ENCODE measurements at places on chromosomes 12 and 14.

DNA sequence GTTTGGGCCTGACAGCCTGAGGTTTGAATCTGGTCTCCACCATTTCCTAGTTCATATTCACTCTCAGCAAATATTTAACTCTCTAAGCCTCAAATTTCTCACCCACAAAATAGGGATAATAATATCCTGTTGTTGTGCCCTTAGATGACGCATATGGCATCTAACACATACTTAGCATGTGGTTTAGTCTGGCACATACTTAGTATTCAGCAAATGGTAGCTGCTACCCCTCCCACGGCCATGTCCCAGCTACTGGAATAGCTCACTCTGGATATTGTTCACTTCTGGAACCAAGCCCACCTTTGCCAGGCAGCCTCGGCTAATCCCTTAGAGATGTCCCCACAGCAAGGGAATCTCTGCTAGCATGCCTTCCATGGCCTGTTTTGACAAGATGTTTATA is 53.3 kb downstream of the BICD1 start:
- no peak for DNase-seq

DNA sequence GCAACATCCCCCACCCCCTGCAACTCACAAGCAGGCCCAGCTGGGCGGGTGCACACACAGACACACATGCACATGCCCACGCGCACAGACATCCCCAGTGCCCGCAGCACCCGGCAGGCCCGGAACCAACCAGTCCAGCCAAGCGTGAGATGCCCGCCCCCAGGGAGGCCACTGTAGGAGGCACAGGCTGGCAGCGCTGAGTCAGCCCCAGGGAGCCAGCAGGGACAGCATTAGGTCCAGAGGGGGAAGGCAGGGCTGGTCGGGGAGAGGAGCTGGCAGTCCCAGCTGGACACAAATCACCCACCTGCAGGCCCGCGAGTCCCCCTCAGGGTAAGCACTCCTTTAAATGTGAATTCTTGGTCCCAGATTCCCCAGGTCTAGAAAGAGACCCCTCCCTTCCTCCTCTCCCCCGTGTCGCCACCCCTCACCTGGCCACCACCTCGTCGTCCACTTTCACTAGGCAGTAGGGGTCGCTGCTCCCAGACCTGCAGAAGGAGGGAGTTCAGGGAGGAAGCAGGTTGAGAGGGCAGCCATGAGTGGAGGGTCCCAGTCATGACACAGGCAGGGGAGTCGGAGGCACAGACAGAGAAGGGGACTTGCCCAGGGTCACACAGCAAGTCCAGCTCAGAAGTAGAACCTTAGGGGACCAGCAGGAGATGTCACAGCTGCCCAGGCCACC is 5.0 kb downstream of the RASAL1 start:
- no peak for DNase-seq

- DNase-seq: no peak
These were observed 5.8 kb upstream of the IGF1 start for GRCh38 chr12:102486153-102486552.

- no peak for DNase-seq
These were observed 603.9 kb downstream of the TRHDE start for GRCh38 chr12:72876092-72876491.

GRCh38 chr12:19055589-19055988 is 73.9 kb upstream of the PLEKHA5 start:
- DNase-seq: no peak

GRCh38 chr12:56931474-56931978 is 2.7 kb downstream of the SDR9C7 start:
- peak; percentile 33 for DNase-seq

- DNase-seq: no peak
These were observed 62.5 kb downstream of the ITPR2 start for GRCh38 chr12:26770239-26771070.

DNA sequence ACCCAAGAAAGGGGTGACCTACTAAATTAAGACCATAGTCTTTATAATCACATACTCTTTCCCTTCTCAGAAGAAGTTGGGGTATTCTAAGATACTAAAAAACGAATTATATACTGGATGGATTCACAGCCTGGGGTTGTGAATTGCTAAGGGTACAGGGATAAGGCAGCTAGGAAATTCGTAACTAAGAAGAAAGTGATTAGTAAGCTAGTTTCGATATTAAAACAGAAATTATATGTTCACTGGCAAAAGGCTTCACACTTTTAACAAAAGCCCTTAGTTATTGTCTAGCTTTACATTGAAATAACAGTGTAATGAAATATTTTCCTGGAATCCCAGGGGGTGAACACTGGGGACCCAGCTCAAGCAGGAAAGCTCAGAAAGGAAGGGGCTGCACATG is 35.5 kb upstream of the DYRK2 start:
- no peak for DNase-seq

DNA sequence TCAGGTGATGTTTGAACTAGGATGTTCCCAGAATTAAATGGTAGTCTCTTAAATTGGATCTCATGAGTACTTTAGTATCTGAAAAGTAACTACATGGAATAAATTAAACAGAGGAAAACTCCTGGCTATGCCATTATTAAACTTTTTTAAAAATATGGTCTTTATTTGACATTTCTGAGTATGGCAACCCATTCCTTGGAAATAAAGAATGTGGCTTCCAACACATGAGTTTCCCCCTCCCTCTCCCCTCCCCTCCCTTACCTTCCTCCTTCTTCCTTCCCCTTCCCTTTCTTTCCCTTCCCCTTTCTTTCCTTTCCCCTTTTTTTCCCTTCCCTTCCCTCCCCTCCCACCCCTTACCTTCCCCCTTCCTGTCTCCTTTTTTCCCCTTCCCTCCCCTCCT is 940.2 kb downstream of the DIO2 start:
- DNase-seq: no peak

- DNase-seq: peak; percentile 97
These were observed at the start of gene ABCD4 for GRCh38 chr14:74302634-74303569. Gene ABCD4 (minus strand): TSS chr14:74302934. CDS start chr14:74302912, 22 bp downstream.

DNA sequence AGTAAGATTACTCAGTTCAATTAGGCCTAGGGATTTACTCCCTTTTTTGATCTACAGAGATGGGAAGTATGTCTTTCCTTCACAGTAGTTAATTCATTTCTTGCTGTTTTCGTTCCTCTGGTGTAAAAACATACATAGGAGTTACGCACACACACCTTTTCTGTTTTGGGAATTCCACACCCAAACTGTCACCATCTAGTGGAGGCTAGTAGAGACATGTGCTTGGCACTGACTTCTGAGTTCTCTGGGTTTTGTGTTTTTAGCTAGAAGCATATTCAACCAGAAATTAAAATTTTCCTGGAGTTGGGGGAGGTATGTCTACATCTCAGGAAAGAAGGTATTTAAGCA is 1.4 kb downstream of the SUSD6 start:
- no peak for DNase-seq

GRCh38 chr12:37720846-37721245 is 595.7 kb upstream of the ALG10B start:
- no peak for DNase-seq

GRCh38 chr14:85279407-85279806 is 250.5 kb upstream of the FLRT2 start:
- no peak for DNase-seq

DNA sequence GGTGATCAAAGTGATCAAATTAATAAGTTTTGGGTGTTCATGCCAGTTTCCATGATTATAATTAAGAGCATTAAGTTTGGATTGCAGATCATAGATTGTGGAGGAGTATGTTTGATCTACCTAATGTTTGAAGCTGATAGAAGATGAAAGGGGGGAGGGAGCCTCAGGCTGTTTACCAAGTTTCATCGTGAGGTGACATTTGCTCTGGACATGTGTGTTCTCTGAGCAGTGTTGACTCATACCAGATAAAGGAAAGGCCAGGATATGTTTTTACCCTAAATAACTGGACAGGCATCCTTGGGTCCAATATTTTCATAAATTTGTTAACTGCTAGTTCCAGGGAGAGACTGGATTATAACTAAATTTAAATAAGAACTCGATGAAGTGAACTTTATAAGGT is 3.5 kb upstream of the SEL1L start:
- DNase-seq: no peak

DNA sequence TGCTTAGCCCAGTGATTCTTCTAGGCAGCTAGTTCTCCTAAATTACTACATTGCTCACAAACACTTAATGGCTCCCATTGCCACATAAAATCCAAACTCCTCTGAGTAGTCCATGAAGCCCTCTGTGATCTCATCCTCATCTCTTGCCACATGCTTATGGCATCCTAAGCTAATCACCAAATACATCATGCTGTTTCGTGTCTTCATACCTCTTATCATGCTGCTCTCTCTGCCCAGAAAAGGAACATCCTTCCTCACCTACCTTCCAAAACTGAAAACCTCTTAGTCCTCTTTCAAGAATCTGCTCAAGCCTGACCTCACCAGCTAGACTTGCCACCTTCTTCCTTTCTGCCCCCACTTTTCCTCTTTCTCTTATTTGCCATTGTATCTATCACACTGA is 108.5 kb downstream of the DUSP6 start:
- no peak for DNase-seq

DNA sequence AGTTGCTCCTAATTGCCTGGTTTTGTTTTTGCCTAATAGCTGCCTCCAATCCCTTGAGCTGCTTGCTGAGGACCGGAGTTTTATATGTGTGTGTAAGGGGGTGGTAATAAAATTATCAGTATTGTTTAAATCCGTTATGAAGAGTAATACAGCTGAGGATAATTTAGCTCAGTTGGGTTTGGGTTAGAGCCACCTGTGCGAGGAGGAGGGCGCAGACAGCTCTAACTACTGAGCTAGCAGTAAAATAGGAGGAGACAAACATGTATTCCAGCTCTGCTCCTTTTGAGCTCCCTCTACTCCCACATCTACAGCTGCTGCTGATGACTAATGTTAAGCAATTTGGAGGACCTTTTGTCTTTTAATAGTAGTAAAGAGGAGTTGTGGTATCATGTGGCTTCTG is 61.5 kb downstream of the SPATS2 start:
- DNase-seq: no peak

- DNase-seq: no peak
These were observed 72.1 kb downstream of the EMP1 start for GRCh38 chr12:13268581-13268980.

DNA sequence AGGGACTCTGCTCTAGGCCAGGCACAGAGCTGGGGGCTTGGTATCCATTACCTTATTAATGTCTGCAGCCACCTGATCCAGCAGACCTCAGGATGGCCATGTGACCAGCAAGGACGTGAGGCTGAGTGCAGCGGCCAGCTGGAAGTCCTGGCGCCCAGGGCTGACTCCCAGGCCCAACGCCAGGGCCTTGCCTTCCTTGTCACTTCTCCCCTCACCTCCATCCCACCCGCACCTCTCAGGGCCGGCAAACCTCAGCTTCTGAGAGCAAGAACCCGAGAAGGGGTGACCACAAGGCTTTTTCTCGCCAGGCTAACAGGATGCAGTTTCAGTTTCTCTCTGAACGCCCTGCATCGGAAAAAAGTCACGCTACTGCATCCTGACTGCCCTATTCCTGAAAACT is 15.4 kb downstream of the RAB35 start:
- no peak for DNase-seq

DNA sequence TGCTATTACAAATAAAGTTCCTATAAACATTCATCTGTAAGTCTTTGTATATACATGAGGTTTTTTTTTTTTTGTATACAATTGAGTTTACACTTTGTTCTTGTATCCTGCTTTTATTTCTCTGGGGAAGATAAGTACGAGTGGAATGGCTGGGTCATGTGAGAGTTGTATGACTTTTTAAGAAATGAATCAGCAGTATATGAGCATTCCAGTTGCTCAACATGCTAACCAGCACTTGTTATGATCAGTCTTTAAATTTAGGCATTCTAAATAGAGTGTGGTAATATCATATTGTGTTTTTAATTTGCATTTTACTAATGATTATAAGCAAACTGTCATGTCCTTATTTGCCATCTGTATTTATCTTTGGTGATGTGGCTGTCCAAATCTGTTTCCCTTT is 44.7 kb upstream of the AMIGO2 start:
- DNase-seq: no peak

GRCh38 chr14:52079239-52079959 is 10.5 kb upstream of the NID2 start:
- no peak for DNase-seq

- no peak for DNase-seq
These were observed 2.9 kb downstream of the RFX4 start for GRCh38 chr12:106585521-106586277.

GRCh38 chr14:77130386-77130785 is 11.2 kb downstream of the ZDHHC22 start:
- no peak for DNase-seq

DNA sequence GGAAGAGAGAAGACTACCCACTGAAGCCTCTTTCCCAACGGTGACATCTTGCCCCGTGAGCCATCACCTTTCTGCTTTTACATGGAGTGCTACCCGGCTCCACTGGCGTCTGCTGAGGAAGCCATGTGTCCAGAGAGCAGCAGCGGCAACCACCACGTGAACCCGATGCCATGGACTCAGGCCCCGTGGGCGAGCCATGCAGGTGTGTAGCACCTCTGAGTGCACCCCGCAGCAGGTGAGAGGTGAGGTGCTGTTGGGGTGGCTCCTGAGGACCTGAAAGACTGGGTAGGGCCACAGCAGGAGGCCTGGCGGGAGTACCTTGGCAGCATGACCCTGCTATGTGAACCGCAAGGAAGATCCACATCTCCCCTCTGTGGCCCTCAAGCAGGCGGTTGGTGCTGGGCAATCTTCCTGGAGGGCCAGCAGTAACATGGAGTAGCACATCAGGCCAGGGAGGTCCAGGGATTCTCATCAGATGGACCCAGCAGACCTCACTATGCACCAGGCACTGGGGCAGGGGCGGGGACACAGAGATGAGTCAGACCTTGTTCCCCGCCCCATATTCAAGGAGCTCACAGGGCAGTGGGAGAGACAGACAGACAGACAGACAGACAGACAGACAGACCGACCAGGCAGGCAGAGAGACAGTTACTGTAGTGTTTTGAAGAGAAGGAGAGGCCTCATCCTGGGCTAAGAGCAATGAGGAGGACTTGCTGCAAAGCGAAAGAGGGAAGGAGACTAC is 129.6 kb downstream of the PAPOLA start:
- DNase-seq: peak; percentile 19

DNA sequence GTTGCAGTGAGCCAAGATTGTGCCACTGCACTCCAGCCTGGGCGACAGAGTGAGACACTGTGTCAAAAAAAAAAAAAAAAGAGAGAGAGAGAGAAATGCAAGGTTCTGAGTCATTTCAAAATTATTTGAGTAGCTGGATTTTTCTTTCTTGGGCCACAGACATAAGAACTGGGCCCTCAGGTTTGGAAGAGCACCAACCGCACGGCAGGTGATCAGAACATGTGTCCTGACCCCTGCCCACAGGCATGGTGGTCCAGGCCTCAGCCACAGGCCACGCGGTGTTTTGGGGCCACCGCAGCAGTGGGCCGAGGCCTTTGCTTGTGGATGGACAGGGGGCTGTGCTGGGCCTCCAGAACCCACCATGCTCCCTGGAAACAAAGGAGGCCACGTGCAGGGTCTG is 126.7 kb downstream of the CALM1 start:
- no peak for DNase-seq

GRCh38 chr12:168763-169525 is 45.0 kb downstream of the SLC6A12 start:
- no peak for DNase-seq

DNA sequence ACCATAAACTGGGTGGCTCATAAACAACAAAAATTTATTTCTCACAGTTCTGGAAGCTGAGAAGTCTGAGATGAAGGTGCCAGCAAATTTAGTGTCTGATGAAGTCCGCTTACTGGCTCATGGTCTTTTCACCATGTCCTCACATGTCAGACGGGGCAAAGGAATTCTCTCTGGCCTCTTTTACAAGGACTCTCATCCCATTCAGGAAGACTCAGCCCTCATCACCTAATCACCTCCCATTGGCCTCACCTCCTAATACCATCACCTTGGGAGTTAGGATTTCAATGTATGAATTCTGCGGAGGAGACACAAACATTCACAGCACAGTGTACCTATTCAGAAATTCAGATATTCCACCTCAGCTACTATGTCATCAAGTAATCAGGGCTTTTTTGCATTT is 357.6 kb downstream of the PAWR start:
- no peak for DNase-seq

GRCh38 chr14:100096656-100097055 is 31.4 kb downstream of the EVL start:
- DNase-seq: no peak

Data from left lobe of liver (tissue), 2 donors.